ENCODE measurements at places on chromosomes 5 and 9. TPM values are rescaled to one million over a fixed set of nuclear protein-coding genes. Genes with fewer than 3 reads are reported as not detected.

Gene NUTM2G
- not detected for total RNA-seq

Gene MATR3
- total RNA-seq: 228 TPM

Gene SGTB
- total RNA-seq: 46.5 TPM

Gene MRRF
- 27.3 TPM for total RNA-seq

Gene SLC6A18
- total RNA-seq: not detected

Gene NEUROG1
- not detected for total RNA-seq

DNA sequence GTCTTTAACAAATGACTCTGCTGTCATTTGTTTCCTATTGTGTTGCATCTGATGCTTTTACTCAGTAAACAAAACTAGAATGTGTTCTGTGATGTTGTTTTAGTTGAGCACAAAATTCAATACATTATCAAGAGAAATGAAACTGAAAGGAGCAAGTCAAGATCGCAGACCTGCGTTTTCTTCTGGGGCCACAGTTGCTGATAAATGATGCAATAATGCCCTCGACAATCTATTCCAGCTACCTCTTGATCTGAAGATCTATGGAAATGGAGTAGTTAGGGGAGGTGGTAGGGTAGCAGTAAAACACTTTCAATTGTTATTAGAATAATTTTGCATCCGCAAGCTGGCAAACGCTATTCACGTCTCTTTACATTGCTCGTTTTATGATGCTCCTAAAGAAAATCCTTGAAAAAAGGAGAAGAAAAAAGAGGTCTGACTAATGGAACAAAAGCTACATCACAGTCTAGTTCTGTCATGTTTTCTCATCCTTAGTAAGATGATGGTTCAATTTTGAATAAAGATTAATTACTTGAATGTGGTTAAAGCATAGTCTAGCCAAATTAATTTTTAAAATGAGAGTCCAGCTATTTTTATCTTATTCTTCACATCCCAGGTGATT lies 1.6 kb downstream of the ZNF366 start:
- H3K4me1 ChIP-seq: no peaks in the 10 kb centered on the region
- H3K36me3 ChIP-seq: no peaks in the 10 kb centered on the region
- H3K27me3 ChIP-seq: no peaks in the 10 kb centered on the region
- H3K27ac ChIP-seq: no peak overlapping the region
- H3K4me3 ChIP-seq: no peak overlapping the region

DNA sequence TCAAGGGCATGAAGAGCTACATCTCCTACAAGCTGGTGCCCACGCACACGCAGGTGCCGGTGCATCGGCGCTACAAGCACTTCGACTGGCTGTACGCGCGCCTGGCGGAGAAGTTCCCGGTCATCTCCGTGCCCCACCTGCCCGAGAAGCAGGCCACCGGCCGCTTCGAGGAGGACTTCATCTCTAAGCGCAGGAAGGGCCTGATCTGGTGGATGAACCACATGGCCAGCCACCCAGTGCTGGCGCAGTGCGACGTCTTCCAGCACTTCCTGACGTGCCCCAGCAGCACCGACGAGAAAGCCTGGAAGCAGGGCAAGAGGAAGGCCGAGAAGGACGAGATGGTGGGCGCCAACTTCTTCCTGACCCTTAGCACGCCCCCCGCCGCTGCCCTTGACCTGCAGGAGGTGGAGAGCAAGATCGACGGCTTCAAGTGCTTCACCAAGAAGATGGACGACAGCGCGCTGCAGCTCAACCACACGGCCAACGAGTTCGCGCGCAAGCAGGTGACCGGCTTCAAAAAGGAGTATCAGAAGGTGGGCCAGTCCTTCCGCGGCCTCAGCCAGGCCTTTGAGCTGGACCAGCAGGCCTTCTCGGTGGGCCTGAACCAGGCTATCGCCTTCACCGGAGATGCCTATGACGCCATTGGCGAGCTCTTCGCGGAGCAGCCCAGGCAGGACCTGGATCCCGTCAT lies 1.4 kb downstream of the SNX18 start:
- peaks cover 55% of the 10 kb centered on the region for H3K4me1 ChIP-seq
- no peak for DNase-seq
- peak overlapping the region; percentile 63 for H3K27ac ChIP-seq
- no peaks in the 10 kb centered on the region for H3K36me3 ChIP-seq
- H3K4me3 ChIP-seq: peak overlapping the region; percentile 44
- no peaks in the 10 kb centered on the region for H3K27me3 ChIP-seq

- no peak overlapping the region for H3K4me3 ChIP-seq
- no peaks in the 10 kb centered on the region for H3K4me1 ChIP-seq
- no peak for DNase-seq
- H3K27me3 ChIP-seq: no peaks in the 10 kb centered on the region
Measured at GRCh38 chr5:99068944-99069650, 140.3 kb upstream of the CHD1 start.

DNA sequence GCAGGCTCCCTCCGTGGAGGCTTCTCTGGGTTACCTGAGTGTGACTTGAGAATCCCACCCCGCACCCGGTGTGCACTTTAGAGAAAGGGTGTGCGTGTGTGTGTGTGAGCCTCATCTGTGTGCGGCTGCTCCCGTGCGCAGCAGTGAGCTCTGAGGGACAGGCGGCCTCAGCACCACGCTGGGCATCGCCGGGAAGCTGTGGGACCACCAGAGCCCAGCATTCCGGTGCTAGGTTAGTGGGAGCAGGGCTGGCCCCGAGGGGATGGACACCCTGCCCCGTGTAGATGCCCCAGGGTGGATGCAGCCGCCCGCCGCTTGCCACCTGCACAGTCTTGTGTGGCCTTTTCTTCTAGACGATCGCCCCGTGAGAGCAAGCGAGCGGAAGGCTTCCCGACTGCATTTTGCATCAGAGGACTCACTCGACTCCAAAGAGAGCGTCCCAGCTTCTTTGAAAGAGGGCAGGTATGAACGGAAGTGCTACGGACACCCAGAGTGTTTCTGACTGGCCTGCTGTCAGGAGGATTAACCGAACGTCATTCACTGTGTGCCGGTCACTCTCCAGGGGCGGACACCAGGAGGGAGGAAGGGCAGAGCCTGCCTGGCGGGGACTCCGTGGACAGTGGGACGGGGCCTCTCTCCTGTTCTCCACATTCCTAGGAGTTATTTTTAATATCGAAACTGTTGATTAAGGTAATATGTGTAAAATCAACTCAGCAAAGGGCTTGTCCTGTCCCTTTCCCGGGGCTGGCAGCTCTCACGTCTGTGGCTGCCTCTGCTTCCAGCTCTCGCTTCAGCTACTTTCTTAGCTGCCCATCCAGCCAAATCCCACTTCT lies 12.2 kb downstream of the CEP72 start:
- H3K27ac ChIP-seq: no peak overlapping the region
- DNase-seq: no peak

GRCh38 chr9:123421801-123422455 lies 65.9 kb downstream of the CRB2 start:
- no peak overlapping the region for H3K27ac ChIP-seq
- H3K27me3 ChIP-seq: no peaks in the 10 kb centered on the region
- no peak overlapping the region for H3K4me3 ChIP-seq
- DNase-seq: no peak

DNA sequence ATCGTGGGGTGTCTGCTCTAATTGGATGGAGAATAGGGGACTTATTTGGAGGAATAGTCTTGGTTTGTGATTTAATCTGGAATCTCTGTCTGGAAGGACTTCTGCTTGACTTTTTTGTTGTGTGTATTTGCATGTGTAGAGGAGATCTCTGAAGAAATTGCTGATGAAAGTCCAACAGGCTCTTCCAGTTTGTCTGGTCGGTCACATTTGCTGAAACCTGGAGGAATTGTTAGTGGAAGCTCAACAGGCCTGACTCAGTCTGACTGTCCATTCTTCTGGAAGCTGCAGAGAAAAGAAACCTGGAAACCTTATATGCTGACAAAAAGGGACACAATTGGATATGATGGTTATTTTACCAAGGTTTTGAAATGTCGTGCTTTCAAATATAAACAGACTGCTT lies 33.4 kb upstream of the TENT2 start:
- H3K4me1 ChIP-seq: no peaks in the 10 kb centered on the region
- no peaks in the 10 kb centered on the region for H3K27me3 ChIP-seq
- DNase-seq: no peak
- H3K27ac ChIP-seq: no peak overlapping the region
- no peak overlapping the region for H3K4me3 ChIP-seq
- H3K36me3 ChIP-seq: no peaks in the 10 kb centered on the region

DNA sequence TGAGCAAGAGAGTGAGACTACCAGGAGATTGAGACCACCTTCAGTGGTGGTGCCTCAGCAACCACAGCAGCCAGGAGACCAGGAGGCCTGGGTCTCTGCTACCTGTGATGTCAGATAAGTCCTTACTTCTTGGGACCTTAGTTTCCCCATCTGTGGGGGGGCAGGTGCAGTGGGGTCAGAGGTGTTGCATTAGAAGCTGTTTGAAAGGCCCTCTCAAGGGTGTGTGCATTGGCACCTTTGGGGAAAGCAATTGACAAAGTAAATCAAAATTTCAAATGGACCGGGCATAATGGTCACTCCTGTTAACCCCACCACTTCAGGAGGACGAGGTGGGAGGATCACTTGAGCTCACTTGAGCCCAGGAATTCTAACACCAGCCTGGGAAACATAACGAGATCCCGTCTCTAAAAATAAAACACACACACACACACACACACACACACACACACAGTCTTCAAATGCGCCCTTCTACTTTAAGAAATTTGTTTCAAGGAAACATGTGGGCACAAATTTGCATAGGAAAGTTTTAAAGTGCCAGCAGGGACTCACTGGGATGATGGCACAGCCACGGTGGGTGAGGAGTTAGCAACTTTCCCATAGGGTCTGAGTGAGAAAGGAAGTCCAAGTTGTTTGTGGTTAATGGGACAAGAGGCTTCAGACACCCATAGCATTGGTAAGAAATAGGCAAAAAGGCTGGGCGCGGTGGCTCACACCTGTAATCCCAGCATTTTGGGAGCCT lies 1.3 kb upstream of the AK1 start:
- peaks cover 11% of the 10 kb centered on the region for H3K4me1 ChIP-seq
- H3K27me3 ChIP-seq: no peaks in the 10 kb centered on the region
- no peak overlapping the region for H3K4me3 ChIP-seq

GRCh38 chr5:1245905-1246576 lies 20.9 kb downstream of the SLC6A18 start:
- H3K27me3 ChIP-seq: no peaks in the 10 kb centered on the region
- DNase-seq: no peak
- H3K4me1 ChIP-seq: no peaks in the 10 kb centered on the region
- H3K27ac ChIP-seq: no peak overlapping the region
- no peak overlapping the region for H3K4me3 ChIP-seq
- no peaks in the 10 kb centered on the region for H3K36me3 ChIP-seq

GRCh38 chr5:156188016-156188415 lies 138.9 kb upstream of the SGCD start:
- no peak overlapping the region for H3K27ac ChIP-seq
- no peak for DNase-seq
- H3K4me1 ChIP-seq: no peaks in the 10 kb centered on the region

GRCh38 chr9:121711281-121711680 lies 59.8 kb downstream of the DAB2IP start:
- no peak overlapping the region for H3K4me3 ChIP-seq
- no peaks in the 10 kb centered on the region for H3K4me1 ChIP-seq
- H3K36me3 ChIP-seq: no peaks in the 10 kb centered on the region
- H3K27ac ChIP-seq: no peak overlapping the region
- H3K27me3 ChIP-seq: no peaks in the 10 kb centered on the region

Measured in CD4-positive, alpha-beta memory T cell (primary cell).